ENCODE measurements at places on chromosomes 3 and 15.
A peak's percentile ranks its signal among the peaks of the same experiment; 100 is the strongest.

DNA sequence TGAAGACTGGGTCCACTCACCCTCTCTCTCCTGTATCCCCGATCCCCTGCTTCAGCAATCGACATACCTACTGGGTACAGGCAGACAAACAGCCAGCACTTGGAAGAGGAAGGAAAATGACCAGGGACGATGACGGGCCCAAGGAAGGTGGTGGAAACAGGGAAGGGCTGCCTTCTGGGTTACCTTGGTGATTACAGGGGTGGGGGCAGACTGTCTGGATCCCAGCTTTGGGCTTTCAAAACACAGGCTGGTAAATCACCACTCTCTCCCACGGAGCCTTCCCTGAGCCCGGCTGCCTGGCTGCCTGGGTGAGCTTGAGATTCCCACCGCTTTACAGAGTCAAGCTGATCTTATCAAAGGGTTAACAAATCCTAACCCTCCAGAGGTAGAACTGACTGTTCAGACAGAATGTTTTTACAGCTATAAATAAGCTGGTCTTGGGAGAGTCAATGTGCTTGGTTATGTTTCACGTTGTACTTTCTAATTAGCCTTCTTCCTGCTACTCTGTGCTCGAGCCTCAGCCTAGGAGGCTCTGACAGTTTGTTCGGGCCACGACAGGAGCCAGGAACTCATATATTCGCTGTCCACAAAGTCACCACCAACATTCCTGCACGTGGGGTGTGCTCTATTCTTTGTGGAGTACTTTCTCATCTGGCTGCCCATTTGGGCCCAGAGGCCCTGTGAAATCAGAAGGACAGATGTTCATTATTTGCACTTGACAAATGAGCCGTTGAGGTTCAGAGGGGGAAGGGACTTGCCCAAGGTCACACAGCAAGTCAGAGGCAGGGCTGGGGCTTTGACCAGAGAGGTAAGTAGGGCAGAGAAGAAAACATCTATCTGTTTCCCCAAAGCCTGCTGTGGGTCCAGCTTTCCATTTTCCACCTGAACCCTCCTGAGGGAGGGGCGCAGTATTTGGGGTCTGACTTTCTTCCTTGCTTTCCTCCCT lies 63.5 kb downstream of the FEM1B start:
- no peak for DNase-seq

DNA sequence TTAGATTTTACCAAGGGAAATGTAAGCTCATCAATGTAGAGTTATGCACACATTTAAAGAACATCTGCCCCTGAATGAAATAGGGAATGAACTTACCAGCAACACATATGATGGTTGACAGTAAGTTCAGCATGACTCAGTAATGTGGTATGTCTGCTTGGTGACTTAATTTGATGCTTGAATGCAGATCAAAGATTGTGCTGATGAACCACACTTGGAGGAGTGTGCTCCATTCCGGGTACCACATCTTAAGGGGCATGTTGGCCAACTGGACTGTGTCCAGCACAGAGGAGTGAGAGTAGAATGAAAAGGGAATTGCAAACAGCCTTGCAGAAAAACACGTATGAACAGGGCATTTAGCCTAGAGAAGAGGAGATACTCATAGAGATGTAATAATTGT lies 171.0 kb upstream of the RARB start:
- DNase-seq = no peak

DNA sequence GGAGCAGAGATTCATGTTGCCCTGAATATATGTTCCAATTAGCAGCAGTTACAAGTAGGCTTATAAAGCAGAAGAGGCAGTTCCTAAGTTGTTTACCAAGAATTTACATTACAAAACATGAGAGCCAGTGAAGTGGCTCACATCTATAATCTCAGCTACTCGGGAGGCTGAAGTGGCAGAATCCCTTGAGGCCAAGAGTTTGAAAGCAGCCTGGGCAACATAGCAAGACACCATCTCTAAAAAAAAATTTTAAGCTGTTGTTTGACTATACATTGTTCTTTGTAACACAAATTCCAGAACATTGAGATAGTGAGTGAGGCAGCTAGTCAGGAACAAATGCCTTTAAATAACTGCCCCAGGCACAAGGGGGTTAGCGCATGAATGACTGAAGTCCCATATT lies 10.3 kb upstream of the ZMAT3 start:
- DNase-seq = no peak

- no peak for DNase-seq
These were observed 24.7 kb upstream of the BSN start for GRCh38 chr3:49529567-49529966.

DNA sequence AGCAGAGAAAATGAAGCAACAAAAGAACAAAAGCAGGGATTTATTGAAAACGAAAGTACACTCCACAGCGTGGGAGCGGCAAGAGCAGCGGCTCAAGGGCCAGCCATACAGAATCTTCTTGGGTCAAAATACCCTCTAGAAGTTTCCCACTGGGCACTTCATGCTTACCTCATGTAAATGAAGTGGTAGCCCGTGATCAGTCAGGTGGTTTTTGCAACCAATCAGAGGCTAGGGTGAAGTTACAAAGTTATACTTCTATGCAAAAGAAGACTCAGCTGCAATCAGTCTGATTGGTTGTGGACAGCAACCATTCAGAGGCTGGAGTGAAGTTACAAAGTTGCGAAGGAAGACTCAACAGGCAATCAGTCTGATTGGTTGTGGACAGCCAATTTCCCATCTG lies 37.8 kb upstream of the TRH start:
- DNase-seq = peak; percentile 14

- no peak for DNase-seq
These were observed 1.4 kb upstream of the RFTN1 start for GRCh38 chr3:16514755-16515353.

DNA sequence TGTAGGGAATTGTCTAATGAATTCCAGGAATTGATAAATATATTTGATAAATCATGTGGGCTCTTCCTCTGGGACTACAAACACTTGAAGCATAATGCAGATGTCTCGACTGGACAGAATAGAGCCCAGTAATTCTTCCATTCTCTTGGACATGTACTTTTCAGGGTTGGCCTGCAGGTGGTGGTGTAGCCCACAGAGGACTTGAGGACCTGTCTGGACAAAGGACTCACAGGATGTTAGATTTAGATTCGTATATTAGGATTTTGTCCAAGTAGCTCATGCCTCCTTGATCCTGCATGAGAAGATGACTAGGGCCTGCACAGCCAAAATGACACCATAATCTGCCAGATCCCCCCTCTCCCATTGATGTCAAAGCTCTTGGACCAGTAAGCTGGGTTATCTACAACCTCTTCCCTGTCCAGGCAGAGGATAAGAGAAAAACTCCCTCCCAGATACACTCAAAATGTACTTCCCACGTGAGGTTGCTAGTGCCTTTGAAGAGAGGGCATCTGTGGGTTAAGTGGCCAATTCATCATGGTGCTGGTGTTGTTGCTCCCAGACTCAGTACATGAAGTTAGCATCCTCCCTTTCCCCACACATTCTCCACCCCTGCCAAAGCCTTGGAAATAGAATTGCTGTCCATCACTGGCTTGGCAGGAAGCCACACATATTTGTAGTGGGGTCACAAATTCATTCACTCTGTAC lies 88.6 kb upstream of the ZNF280D start:
- peak; percentile 54 for DNase-seq

DNA sequence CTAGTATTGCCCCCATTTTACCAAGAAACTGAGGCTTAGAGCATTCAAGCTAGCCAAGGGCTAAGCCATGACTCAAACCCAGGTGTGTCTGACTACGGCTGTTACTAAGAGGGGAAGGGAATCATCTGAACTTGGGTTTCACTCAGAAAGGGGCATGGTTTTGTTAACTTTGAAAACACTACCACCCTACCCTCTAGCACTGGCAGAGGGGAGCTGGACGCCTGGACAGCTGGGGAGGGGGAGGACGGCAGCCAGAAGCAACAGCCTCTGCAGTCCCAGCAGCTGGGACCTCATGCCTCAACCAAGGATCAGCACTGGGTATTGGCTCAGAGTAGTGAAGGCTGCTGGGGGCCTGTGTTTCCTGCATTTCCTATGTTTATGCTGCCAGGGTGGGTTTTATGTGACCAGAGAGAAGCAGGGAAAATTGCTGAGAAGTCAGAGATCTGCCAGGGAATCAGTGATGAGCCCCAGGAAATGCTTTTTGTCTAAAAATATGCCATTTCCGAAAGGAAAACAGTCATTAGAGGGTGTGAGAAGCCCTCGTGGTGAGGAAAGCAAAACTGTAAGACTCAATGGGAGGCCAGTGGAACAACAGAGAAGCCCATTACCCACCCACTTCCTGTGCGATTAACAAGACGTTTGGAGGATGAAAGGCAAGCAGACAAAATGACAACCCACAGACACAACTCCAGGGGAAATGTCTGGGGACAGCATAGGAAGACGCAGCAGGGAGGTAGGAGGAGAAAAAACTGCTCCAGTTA lies 41.2 kb downstream of the LIPC start:
- DNase-seq = no peak

DNA sequence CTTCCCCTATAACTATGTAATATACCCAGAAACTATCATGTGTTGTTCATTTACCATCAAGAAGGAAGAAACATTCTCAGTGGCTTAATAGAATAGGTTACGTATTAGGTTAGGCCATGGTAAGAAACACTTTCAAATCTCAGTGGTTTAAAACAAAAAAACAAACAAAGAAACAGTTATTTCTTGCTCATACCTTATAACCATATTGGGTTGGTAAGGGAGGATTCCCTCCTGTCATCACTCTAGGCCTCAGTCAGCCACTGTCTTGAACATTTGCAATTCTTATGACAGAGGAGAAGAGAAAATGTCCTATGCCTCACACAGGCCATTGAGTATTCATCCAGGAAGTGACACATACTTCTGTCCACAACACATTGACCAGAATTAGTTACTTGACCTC lies 727.7 kb upstream of the NECTIN3 start:
- DNase-seq = peak; percentile 64

- no peak for DNase-seq
These were observed 64.2 kb downstream of the FAM43A start for GRCh38 chr3:194749631-194750490.

DNA sequence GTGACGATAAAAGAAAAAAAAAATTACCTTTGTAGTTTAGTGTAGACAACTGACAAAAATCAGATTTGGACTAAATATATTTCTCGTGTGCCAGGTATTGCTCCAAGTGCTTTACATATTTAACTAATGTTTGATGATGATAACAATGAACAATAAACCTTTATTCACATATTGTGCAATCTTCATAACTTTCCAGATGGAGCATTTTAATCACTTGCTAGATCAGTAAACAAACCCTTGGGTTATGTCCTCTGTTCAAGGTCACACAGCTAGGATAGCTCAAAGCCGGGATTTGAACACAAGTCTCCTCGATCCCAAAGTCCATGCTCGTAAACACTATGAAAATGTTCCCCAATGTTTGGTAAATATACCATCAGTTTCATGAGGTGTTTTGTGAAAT lies 14.5 kb downstream of the NCEH1 start:
- no peak for DNase-seq

DNA sequence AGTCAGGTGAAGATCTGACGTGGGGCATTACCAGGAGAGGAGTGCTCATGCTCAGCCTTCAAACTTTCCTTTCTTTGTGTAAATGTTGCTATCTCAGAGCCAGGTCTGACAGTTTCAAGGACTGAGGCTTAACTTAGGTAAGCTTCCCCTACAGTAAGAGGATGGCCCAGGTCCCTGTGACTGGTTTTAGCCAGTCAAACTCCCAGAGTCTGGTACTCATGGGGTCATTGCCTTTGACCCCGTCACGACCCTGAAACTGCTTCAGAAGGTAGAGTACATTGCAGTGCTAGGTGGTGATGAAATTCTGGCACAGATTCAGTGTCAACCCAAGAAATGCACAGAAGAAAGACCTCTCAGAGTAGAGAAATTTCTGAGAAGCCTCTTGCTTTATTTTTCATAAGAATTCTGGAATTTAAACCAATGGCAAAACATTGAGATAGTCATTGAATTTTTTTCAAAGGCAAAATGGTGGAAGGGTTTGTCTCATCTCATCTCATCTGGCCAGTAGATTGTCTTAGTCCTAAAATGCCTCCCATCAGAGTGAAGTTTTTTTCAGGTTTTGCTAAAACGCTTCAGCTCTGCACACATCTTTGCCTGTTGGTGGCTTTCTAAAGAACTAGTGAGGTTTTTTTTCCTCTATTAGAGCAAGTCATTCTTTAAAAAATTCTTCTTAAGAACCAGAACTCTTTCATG lies 23.1 kb downstream of the ZBTB38 start:
- DNase-seq = no peak

GRCh38 chr15:60523056-60523455 lies 44.1 kb upstream of the ICE2 start:
- no peak for DNase-seq

- no peak for DNase-seq
These were observed 34.8 kb downstream of the MAP1A start for GRCh38 chr15:43552256-43552655.

Measured in ACHN (cell line).